ENCODE measurements at places on chromosomes 11 and 22. TPM values are rescaled to one million over a fixed set of nuclear protein-coding genes. Genes with fewer than 3 reads are reported as not detected.

GRCh38 chr11:61911701-61912529 is 5.5 kb downstream of the RAB3IL1 start:
- DNase-seq = peak; percentile 36

DNA sequence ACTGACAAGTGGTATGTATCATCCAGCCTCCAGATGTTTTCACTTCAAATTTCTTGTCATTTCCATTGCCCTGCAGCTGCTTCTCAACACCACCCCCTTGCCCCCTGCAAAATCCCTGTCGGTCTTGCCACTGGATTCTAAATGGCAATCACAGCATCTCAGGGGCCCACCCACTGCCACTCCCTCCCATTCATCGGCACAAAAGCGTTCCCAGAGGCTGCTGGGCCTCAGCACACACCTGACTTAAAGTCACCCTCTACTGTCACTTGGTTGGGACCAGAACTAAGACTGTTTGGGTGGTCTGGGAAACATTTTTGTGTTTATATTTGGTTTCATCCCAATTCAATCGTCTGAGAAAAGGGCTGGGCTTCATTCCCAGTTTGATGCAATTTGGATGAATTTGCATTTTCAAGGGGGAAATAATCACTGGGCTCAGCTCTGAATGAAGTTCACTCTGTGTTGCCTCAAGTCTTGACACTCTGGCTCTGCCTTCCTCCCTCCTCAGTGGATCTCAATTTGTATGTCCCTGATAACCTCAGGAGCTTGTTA is 27.1 kb downstream of the SYT13 start:
- DNase-seq = peak; percentile 49

The KBTBD3 gene
- 3.7 TPM for polyA plus RNA-seq

The OR10A2 gene
- polyA plus RNA-seq = not detected

The IGSF22 gene
- polyA plus RNA-seq = 3.8 TPM

The B4GALNT4 gene
- 19.3 TPM for polyA plus RNA-seq

DNA sequence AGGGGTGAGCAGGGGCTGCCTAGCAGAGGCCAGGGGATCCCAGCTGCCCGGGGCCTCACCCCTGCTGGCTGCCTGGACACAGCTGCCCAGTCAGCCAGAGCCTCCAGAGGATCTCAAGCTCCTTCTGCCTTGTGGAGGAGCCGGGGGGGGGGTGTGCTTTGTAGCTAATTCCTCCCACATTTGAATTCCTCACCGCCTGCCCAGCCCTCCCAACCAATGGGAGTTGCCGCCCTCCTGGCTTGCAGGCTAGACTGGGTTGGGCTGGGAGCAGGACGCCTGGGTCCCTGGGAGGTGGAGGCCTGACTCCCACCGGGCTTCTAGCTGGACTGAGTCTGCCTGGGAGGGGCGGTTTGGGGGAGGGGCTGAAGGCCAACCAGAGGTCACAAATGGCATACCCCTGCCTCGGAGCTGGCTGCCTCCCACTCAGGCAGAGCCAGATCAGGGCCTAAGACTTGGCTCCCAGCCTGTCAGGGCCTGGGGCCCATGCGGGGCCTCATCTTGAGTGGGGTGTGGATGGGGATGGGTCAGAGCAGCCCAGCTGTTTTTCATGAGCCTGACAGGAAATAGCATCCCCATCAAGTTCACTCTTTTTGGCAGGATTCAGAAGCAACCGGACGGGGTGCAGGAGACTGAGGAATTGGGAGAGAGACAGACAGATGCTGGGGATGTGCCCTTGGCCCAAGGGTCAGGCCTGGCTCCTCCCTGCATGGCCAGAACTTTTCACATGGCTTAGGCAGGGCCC is 29.2 kb upstream of the PDE2A start:
- peak; percentile 96 for DNase-seq

DNA sequence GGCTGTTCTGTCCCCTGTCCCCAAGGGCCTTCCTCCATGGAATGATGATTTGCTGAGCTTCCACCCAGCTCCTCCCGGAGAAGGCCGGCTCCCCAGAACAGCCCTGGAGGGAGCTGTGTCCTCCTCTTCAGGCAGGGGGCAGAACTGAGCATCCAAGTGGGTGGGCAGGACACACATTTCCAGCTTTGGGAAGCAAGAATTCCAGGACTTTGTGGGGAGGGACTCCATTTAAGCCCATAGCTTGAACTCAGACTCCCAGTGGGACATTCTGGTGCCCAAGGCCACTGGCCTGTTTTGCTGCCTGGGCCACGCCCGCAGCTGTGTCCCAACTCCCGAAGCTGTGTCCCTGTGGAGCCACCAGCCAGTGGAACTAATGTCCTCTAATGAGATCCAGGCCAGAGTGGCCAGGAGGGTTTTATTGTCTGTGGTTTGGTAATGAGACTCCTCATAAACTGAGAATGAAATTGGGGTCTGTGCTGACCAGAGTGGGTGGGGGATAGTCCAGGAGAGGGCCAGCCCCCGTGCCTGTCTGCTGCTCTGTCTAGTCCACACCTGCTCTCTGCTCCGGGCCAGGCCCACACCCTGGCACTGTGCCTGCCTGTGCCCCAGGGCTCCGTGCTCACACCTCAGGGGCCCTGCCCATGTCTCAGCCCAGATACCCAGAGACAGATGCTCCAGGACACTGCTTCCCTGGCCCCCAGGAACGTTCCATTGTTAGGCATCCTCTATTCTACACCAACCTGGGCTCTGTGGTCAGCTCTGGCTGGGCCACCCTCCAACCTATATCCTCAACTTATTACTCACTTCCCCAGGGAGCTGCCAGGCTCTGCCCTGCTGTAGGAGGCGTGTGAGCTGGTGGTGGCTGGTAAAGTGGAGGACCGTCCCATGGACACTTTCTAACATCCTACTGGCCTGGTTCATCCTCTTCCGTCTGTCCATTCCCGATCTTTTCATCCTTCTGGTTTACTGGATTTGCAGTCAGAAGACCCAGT is 7.6 kb downstream of the NECTIN1 start:
- peak; percentile 47 for DNase-seq

DNA sequence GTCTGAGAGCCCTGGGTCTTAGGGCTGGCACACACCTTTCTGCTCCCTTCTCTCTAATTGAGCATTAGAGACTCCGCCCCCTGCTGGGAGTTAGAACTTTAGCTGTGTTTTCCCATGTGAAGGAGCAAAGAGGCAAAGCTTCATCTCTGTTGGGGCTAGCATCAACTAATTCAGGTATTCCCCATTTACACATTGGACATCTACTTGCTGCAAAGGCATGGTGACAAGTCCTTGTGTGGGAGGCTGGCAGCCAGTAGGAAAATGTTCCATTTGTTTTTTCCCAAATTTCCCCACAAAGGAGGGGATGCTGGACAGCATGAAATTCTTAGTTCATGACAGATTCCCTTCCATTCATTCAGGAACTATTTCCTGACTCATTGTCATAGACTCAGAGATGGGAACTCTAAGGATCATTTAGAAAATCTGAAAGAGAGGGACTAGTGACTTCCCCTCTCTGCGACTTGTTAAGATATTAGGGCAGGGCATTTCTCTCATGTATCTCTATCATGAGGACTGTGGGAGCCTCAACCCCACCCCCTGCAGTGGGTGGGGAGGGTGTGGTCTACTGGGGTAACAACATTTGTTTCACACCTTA is 3.6 kb downstream of the CD44 start:
- peak; percentile 41 for DNase-seq

DNA sequence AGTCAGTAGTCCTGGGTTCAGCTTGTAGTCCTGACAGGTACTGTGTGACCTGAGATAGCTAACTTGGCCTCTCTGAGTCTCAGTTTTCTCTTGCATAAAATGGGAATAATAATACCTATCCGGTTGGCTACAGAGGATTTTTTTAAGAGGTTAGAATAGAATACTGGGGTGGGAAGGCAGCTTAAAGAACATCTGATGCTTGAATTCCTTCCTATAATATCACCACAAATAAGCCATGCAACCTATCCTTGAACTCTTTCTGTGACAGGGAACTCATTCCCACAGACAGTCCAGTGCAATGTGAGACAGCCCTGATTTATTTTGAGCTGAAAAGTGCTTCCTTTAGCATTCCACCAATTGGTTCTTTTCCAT is 110.1 kb downstream of the CCDC81 start:
- DNase-seq = no peak

The RASD2 gene
- polyA plus RNA-seq = 14.4 TPM

DNA sequence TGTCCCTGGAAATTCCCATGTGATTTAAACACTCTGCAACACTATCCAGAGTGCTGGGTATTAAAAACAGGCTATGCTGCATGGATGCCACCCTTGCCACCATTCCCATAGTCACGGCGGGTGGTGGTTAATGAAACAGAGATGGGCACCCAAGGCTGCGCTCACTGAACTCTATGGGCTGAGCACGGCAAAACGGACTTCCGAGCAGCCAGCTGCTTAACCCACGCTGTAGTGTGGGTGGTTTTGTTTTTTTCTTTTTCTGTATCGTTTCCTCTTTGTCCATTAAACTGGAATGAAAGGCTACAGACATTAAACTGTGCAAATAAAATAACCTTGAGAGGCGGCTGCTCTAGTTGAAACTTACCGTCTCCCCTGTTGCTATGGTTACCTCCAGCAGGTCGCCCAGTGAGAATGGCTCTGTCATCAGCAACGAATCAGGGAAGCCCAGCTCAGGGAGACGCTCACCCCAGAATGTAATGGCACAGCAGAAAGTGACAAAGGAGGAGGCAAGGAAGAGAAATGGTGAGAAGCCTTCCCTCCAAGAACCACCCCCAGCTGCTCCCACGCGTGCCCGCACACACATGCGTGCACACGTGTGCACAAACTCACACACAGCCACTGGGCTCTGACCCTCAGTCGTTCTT is 102.1 kb downstream of the C11orf91 start:
- no peak for DNase-seq

The CLDN5 gene
- 71.2 TPM for polyA plus RNA-seq

DNA sequence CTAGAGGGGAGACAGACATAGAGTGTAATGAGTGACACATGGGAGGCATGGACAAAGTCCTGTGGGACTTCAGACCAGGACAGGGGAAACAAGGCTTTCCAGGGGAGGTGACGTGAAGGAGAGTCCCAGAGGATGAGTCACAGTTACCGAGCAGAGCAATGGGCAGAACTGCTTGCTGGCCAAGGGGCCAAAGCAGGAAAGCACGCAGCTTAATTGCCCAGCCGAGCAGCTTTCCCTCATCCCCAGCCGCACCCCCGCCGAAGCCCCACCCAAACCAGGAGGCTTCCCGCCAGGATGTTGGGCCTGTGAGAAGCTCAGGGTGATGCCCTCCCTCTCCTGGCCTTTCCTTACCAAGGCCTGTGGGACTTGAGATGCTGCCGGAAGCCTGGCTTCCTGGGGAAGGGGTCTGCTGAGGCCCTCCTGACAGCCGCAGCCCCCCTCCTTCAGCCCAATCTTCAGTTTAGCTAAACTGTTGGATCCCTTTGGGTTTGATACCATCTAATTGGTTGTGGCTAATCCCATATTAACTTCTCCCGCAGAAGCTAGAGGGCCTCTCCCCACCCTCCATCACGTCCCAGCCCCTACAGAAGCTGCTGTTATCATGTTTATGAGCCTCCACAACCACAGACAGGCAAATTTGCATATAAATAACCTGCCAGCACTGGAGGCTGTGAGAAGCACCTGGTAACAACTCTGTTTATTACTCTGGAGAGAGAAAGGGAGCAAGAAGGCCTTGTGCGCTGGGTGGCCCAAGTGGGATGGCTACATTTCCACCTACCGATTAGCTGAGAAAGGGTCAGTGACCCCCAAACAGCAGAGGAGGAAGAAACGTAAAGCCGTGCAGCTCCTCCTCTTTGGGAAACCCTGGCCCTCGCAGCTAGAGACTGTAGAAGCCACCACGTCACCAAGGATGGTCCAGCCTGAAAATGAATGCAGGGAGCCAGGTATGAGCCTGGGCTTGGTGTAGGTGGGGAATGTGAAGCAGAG is 80.0 kb downstream of the TRIM29 start:
- DNase-seq = no peak

DNA sequence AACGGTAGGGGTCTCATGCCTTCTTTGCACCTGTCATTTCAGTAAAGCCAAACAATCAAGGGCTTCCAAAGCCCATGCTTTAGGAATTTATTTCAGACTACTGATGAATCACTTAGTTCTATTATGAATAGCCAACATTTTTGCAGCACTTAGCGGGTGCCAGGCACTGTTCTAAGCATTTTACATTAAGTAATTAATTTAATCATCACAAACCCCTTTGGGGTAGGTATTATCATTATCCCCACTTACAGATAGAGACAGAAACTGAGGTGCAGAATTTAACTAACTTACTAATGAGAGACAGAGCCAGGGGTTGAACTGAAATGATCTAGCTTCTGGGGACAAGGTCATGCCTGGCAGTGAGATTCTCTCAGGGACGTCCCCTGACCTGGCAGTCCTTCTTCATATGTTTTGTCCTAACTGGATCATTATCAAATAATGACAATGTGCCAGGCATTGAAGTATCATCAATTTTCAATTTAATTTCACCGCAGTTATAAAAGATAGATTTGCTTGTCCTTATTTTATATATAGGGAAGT is 31.7 kb upstream of the NAV2 start:
- no peak for DNase-seq

DNA sequence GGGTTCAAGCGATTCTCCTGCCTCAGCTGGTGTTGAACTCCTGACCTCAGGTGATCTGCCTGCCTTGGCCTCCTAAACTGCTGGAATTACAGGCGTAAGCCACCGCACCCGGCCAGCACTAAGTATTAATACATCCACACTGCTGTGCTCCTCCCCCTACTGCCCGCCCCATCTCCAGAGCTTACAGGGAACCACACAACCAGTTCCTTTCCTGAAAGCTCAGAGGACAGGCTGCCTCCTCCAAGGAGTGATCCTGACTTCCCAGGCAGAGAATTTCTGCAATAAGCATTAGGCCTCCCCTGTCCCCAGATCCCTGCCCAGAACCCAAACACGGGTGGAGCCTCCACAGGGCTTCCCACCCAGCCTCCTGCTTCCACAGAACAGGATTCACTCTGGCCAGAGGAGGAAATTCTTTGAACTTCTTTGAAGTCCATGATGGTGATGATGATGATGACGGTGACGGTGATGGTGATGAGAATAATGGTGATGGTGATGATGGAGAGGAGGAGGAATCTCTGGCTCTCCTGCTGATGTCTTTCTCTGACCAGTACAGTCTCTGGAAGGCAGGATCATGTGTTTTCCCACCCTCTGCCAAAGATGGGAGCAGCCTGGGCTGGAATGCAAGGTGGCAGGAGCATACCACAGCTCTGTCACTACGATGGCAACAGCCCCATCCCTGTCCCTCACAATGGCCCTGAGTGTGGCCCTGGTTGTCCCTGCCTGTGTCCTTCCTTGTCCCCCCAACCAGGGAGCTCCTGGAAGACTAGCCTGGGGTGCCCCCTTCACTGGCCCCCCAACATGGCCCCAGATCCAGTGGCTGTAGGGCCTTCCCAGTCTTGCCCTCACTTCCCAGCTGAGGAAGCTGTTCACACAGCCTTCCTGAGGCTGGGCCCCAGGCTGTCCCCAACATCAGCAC is 33.5 kb upstream of the CSNK1E start:
- no peak for DNase-seq

GRCh38 chr22:39129081-39129480 is 23.4 kb downstream of the CBX7 start:
- no peak for DNase-seq

Measured in muscle of leg (tissue), 16 donors.